ENCODE measurements at places on chromosomes 7 and 10. TPM values are rescaled to one million over a fixed set of nuclear protein-coding genes. Genes with fewer than 3 reads are reported as not detected.

GRCh38 chr7:2116989-2117591 lies 115.7 kb downstream of the MAD1L1 start:
- no peak for DNase-seq

DNA sequence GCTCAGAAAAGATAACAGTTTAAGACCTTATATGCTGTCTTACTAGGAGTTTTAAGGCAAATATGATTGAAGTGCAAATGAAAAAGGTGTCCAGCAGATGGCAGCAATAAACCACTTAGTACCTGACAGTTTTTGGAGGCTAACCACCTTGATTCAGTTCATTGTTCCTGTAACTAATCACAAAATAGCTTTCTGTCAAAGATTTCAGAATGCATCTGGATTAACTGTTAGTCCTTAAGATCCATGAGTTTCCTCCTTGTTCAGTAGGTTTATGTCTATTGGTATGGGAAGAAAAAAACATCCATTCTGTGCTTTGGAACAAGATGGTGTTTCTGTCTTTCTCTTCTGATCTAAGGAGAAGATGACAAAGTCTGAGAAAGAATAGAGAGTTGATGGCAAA lies 46.6 kb downstream of the CCSER2 start:
- peak; percentile 40 for DNase-seq

The DIP2C gene
- total RNA-seq, result 27.6 TPM

DNA sequence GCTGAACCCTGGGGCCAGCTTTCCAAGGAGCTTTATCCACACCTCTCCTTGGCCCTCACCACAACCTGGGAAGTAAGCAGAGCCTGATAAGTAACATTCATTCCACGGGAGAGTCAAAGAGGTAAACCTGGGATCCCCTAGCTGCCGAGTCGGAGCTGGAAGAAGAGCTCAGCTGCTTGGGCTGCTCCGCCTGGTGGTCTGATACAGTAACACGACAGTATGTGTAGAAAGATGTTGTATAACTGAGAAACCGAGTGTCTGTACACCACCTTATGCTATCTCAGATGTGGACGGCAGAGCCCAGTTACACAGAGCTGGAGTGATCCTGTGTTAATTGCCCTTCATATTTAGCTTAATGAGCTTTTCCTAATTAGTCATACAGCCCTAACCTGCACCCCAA lies 151.3 kb upstream of the KMT2E start:
- DNase-seq, result no peak

- no peak for DNase-seq
Observed at GRCh38 chr7:129777993-129778769, 166.7 kb downstream of the NRF1 start.

GRCh38 chr10:64385355-64385754 lies 864.2 kb downstream of the REEP3 start:
- no peak for DNase-seq

DNA sequence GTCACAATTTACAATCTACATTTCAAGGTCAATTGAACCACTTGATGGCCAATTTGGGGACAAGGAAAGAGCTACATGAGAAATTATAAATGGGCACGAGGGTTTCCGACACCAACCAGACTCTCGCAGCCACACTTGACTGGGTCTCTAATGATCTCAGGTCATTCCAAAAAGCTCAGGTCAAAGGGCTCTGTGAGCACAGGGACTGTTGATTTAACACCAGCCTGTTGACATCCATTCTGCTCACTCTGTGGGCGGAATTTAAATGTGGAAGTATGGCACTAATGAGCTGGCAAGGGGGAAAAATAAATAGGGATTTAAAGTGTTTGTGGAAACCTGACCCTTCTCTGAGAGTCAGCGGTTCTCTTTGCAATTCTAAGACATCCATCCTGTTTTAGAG lies 810.7 kb upstream of the AUTS2 start:
- no peak for DNase-seq

GRCh38 chr10:62162261-62162981 lies 106.2 kb downstream of the RTKN2 start:
- no peak for DNase-seq

- no peak for DNase-seq
Observed at GRCh38 chr7:10855583-10855982, 118.1 kb upstream of the PHF14 start.

GRCh38 chr7:151426904-151427704 lies 12.8 kb downstream of the CRYGN start:
- no peak for DNase-seq

DNA sequence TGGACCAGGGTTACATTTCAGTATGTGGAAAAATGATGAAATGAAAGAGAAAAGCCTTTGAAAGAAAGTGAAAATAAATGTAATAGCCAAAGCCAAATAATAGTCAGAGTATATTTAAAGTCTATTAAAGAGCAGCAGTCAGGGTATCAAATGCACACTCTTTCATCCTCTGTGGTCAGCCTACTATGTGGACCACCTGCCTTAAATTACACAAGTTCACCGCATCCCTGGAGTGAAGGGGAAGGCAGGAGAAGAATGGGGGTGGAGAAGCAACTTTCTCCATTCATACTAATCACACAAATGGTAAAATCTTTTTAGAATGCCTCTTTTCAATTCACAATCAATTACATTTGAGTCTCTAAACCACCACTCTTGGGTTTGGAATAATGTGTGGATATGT lies 16.0 kb downstream of the TWIST1 start:
- no peak for DNase-seq

- peak; percentile 75 for DNase-seq
Observed at GRCh38 chr10:114541081-114541796, 116.8 kb downstream of the ABLIM1 start.

GRCh38 chr7:36942541-36942940 lies 218.2 kb upstream of the AOAH start:
- DNase-seq, result no peak

DNA sequence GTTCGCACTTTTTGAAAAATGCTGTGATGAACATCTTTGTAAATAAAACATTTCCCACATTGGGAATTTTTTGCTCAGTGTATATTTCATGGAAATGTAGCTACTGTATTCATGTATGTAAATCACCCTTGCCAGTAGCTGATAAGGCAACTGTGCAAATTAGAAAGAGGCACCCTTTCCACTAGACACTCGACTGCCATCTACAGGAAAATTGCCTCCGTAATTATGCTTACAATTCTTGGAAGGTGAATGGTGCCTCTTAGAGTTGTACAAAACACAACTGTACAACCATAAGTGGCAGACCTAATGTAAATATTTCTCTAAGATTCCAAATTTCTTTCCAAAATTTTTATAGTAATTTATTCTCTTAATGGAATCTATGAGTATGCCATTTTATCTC lies 491.7 kb downstream of the CCSER2 start:
- DNase-seq, result no peak

The ACTR3C gene
- not detected for total RNA-seq

- DNase-seq, result peak; percentile 22
Observed at GRCh38 chr7:30028749-30029635, 780 bp downstream of the PLEKHA8 start.

GRCh38 chr7:48063985-48064384 lies 25.1 kb upstream of the UPP1 start:
- no peak for DNase-seq

DNA sequence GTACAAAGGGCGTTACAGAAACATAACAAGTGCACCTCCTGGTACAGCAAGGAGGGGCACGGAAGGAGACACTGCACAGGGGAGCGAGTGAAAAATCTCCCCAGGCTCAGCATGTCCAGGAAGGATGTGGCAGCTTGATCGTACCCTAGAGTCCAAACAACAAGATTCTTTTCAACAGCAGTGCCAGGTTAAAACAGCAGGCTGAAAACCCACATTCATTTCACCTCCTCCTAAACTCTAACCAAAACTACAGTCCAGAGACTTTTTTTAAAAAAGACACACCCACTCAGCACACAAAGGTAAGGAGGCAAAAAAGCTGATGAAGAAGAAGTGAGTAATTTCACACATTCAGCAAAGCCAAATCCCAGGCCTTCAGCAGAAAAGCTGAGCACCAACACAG lies 138.8 kb downstream of the SFMBT2 start:
- DNase-seq, result no peak

DNA sequence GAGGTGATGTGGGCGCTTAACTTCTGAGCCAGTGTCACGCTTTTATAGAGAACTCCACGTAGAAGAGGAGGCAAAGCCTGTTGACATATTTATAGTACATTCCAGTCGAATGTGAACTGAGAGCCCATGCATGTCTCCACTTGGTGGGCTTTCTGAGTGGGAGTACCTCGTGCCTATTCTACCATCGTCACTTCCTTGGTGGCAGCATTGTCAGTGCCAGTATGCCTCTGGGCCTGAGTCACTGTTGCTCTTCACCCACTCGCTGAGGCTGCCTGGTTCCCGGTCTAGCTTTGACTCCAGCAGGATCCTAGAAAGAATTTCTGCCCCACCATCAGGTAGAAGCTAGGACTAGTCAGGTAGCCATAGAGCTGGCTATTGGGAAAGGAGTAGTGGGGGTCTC lies 30.0 kb upstream of the CDH23 start:
- no peak for DNase-seq

DNA sequence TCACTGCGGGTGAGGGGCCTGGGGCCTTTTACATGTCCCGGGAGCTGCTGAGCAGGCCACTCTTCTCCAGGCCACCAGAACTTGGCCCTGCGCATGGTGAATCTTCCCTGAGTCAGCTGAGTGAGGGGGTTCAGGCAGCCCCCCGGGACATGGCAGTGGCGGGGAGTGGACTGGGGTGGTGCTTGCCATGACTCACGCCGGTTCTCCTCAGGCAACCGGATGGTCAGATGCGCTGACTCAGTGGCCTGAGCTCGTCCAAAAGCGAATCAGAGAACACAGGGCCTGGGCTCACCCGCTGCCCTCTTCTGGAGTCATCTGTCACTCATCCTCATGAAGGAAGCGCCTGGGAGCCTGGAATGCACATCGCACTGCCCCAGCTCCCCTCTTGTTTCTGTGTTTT lies 33.5 kb downstream of the HTRA1 start:
- no peak for DNase-seq

The FAM25A gene
- not detected for total RNA-seq

The NXPH1 gene
- not detected for total RNA-seq

- no peak for DNase-seq
Observed at GRCh38 chr10:7507887-7508726, 97.3 kb upstream of the SFMBT2 start.

DNA sequence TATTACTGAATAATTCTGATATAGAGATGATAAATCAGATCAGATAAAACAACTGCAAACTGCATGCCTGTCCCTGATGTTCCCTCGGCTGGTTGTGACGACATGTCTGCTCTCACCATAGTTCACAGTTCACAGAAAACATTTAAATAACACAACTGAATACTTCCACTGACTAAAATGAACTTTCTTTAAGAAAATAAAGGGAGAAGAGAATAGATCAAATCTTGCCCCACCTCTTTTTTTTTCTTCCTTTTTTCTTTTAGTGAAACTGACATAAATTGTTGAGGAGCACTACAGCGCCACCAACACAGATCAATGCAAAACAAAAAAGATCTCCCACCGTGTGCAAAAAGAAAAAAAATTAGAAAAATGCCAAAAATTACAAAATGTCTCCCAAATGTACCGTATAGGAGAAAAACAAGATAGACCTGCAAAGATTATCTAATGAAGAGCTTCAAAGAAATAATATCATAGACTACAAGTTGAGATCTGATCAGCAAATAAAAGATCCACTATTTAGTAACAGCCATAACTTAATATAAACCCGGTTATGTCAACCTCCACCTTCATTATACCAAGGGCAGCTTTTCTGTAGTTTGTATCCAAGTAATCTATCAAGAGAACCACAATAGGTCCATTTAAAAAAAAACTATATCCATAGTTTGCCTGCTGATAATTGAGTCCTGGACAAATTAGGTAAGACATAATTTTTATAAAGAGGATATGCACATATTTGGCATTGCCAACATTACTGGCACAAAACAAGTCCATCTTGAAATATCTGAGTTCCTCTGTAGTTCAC lies 30.7 kb upstream of the EPC1 start:
- DNase-seq, result peak; percentile 17

GRCh38 chr7:72405418-72405817 lies 6.7 kb downstream of the CALN1 start:
- DNase-seq, result no peak

The VSTM4 gene
- 0.10 TPM for total RNA-seq

The NUDT13 gene
- 1.3 TPM for total RNA-seq

The TDRD1 gene
- total RNA-seq, result not detected

DNA sequence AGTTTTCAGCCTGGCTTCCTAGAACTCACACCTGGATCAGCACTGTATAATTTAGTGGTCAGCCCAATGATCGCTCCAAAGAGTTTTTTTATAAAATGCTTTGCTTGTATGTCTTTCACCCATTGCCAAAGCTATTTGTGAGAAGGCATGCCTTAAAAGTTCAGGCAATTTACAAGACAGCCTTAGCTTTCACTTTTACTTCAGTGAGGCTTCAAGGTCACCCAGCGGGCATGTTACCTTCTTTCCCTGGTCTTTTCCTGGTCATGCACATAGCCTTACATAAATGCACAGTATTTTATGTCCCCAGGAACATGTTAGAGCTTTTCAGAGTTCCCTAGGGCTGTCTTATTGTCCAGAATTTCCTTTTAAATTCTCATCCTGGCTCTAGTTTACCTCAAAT lies 179.9 kb upstream of the TMEM72 start:
- DNase-seq, result no peak

The AASS gene
- 8.1 TPM for total RNA-seq

The OR2A12 gene
- total RNA-seq, result not detected

- no peak for DNase-seq
Observed at GRCh38 chr7:31564661-31565060, 50.8 kb downstream of the ITPRID1 start.

GRCh38 chr10:46171661-46172060 lies 115.1 kb upstream of the ANTXRL start:
- no peak for DNase-seq

The UCMA gene
- total RNA-seq, result not detected

The IKZF1 gene
- total RNA-seq, result not detected
